GF-D8 (cell line): ENCODE measurements at places on chromosomes 16 and 17.

GRCh38 chr16:72927199-72928089, 120.5 kb downstream of the ZFHX3 start:
- peak; percentile 86 for DNase-seq

GRCh38 chr16:19419698-19420075, 2.0 kb downstream of the TMC5 start:
- DNase-seq: no peak

DNA sequence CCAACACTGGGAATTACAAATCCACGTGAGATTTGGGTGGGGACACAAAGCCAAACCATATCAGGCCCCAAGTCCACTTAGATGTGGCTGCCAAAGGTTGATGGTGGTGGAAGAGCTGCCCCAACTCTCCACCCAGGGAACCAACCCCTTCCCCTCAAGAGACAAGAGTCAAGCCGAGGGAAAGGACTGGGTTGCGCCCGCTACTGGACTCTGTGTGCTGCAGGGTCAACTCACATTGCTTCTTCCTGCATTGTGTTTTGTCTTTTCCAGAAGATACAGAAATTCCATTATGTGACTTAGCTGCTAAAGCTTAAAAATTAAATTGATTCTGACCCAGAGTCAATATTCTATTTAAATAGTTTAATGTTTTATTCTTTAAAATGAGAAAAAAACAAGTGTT, 58.5 kb downstream of the ADAMTS18 start:
- DNase-seq: no peak

DNA sequence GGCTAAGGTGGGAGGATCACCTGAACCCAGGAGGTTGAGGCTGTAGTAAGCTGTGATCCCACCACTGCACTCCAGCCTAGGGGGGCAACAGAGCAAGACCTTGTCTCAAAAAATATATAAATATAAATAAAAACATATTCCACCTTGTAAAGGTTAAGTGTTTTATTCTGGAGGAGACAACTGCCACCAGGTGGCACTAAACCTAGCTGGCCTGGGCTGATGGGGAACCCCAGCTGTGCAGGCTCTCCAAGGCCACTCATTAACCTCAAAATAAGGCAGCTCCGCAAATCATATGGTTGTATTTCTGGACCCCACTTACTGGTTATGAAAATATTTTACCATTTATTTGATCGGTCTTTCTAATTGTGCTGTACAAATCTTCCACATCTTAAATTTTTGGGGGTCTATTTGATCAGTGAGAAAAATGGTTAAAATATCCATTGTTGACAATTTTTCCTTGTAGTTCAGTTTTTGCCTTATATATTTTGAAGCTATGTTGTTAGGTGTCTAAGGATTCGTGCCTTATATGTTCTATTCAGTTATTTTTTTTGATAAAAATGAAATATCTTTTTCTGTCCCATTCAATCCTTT, 8.5 kb upstream of the ICAM2 start:
- peak; percentile 20 for DNase-seq

DNA sequence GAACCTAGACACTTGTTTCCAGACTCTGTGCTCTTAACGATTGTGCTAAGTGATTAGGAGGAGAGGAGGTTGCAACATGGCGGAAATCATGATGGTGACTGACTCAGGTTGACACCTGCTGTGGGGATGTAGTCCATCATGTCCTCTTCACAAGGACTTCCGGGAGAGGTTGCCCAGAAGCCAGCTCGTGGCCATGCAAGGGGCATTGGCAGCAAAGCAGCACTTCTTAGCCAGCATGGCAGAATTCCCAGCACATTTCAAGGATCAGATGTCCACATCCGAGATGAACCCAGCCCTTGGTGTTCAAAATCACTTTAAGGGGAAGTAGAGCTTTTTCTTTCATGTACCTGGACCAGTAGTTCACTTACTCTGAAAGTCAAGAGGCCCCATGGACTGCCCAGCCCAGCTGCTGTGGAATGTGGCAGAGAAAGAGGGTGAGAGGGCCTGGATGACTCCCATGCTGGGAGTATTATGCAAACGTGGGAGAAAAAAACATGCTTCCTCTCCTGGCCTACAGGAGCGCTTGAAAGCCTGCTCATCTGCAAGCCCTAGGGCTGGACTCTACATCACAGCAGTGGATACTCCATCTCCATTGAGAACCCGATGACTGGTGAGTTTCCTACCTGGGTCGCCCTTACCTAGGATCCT, 65.5 kb downstream of the IRX6 start:
- no peak for DNase-seq

DNA sequence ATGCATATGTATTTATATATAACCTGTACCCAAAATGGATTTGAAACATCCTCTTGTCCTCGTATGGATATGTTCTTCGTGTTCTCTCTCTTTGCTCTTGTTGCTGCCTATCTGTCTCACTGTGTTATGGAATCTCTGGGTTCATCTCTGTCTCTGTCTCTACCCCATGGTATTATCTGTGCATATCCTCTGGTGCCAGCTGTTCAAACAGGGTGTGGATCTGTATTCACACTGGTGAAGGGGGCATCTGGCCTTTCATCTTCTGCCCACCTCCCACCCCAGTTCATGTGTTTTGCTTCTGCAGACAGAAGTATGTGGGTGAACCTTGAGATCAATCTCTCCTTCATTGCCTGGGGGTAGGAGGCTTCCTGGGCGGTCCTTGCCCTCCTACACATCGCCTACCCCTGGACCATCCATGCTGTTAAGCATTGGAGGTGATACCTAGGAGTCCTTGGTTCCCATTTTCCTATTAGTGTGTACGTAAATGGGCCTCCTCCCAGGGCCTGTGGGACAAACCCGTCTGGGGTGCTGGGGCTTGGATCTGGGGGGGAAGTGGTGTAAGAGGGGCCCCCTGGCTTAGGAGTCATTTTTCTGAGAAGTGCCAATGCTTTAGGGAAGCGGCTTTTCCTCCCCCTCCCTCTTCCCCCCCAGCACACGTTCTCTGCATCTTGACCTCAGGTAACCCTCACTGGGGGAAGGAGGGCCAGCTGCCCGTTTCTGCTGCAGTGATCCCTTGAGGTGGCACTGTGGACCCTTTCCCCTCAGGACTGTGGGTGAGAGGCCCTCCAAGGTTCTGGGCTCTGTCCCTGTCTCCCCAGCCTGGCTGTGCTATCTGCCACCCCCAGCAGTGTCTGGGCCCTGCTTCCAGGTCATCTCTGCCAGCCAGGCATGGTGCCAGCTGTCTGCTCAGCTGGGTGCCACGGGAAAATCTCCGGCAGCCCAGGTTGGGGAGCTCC, 21.1 kb downstream of the RARA start:
- DNase-seq: peak; percentile 85

- no peak for DNase-seq
Measured at GRCh38 chr16:67278773-67279295, 498 bp upstream of the PLEKHG4 start.

GRCh38 chr17:76784926-76785325, 47.0 kb downstream of the MFSD11 start:
- no peak for DNase-seq

GRCh38 chr16:9966569-9967157, 215.6 kb downstream of the GRIN2A start:
- no peak for DNase-seq

- DNase-seq: no peak
Measured at GRCh38 chr17:20153231-20153630, 144.1 kb downstream of the SPECC1 start.

- DNase-seq: no peak
Measured at GRCh38 chr16:17375461-17376304, 95.1 kb downstream of the XYLT1 start.

DNA sequence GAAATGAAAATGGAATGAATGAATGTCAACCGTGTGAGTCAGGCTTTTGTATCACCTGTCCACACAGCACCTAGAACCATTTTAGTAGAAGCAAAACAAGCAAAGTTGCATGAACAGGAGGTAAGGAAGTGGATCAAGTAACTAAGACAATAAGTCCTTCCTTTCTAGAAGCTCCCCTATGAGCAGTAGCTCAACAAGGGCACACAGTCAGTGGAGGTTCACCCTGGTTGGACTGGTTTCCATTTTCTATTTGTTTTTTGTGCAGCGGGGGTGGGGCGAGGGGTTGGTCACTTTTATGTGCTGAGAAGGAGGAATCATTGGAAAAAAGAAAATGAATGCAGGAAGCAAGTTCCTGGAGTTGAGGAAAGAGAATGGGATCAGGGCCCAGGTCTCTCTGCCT, 4.0 kb upstream of the HSBP1 start:
- DNase-seq: no peak
